ENCODE measurements at places on chromosomes 16 and 17. TPM values are rescaled to one million over a fixed set of nuclear protein-coding genes. Genes with fewer than 3 reads are reported as not detected.

GRCh38 chr16:8168016-8168415 is 422.3 kb downstream of the TMEM114 start:
- no peaks in the 10 kb centered on the region for H3K36me3 ChIP-seq
- no peaks in the 10 kb centered on the region for H3K4me1 ChIP-seq
- DNase-seq = no peak
- H3K27me3 ChIP-seq = no peaks in the 10 kb centered on the region
- no peak overlapping the region for H3K27ac ChIP-seq

Gene ST6GALNAC2
- total RNA-seq = 0.62 TPM

Gene TPSB2
- not detected for total RNA-seq

DNA sequence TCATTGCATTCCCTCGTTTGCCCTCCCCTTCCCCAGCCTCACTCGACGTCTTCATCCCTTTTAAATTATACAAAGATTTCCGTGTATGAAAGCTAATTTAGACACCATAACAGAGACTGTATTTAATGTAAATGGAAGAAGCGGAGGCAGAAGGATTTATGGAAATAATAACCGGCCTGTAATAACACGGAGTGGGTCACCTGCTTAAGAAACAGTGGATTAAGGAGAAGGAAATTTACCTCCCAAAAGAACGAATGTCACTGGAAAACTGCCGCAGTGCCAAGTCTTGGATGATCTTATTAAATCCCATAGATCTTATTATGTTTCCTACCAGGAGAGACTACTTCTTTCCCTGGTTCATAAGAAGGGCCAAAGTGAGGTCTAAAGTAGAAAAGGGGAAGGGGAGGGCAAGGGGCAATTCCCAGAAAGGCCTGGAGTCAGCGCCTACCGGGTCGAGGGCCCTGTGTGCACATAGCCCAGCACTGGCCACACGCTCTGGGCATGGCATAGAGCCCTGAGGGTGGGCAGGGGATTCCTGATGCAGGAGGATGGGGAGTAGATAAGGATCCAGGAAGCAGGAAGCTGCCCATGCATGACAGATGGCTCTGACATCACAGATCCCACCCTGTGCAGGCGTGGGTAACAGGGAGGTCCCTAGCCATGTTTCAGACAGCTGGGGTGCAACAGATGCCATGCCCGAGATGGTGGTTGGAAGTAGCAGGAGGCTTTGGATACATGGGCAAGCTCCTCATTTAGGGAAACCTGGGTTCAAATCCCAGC is 56.2 kb upstream of the RPL38 start:
- H3K27me3 ChIP-seq = peaks cover 8% of the 10 kb centered on the region
- no peak overlapping the region for H3K27ac ChIP-seq
- H3K4me1 ChIP-seq = no peaks in the 10 kb centered on the region
- peaks cover 17% of the 10 kb centered on the region for H3K36me3 ChIP-seq
- DNase-seq = no peak
- no peak overlapping the region for H3K4me3 ChIP-seq

DNA sequence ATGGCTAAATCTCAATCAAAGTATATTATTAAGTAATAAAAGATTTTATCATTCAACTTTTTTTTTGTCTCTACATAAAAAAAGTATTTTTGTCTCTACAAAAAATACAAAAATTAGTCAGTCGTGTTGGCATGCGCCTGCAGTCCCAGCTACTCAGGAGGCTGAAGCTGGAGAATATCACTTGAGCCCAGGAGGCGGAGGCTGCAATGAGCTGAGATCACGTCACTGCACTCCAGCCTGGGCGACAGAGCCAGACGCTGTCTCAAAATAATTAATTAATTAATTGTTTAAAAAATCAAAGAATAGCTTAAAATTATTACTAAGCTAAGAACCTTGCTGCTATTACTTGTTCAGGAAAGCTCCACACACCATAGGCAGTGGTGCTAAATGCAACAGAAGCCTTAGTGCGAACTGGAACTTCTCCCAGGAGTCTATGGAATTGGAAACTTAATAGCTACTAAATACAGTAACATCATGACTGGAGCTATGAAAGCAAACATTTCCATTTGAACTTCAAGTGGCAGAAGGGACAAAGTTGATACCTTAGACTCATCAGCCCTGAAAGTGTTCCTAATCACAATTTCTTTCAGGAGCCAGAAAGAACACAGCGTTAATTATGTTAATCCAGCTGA is 22.6 kb downstream of the ADCY9 start:
- no peak for DNase-seq
- no peak overlapping the region for H3K27ac ChIP-seq
- H3K27me3 ChIP-seq = no peaks in the 10 kb centered on the region
- H3K4me1 ChIP-seq = peaks cover 14% of the 10 kb centered on the region
- no peaks in the 10 kb centered on the region for H3K36me3 ChIP-seq

DNA sequence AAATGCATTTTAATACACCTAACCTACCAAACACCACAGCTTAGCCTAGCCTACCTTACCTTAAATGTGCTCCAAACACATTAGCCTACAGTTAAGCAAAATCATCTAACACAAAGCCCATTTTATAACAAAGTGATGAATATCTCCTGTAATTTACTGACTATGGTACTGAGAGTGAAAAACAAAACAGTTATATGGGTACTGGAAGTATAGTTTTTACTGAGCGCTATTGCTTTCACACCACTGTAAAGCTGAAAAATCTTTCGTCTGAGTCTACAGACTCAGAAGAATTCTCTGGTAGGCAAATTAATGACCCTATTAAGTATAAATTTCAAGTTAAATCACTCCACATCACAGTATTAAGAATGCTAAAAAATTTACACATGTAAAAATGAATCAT is 3.5 kb downstream of the GRB2 start:
- peak overlapping the region; percentile 81 for H3K27ac ChIP-seq
- H3K4me1 ChIP-seq = peaks cover 37% of the 10 kb centered on the region
- DNase-seq = no peak
- H3K27me3 ChIP-seq = no peaks in the 10 kb centered on the region
- peak overlapping the region; percentile 66 for H3K4me3 ChIP-seq
- peaks cover 4% of the 10 kb centered on the region for H3K36me3 ChIP-seq

Gene KRT34
- not detected for total RNA-seq

GRCh38 chr17:18968945-18969887 is 17.3 kb downstream of the SLC5A10 start:
- H3K4me3 ChIP-seq = no peak overlapping the region
- no peaks in the 10 kb centered on the region for H3K4me1 ChIP-seq
- H3K27ac ChIP-seq = no peak overlapping the region
- H3K36me3 ChIP-seq = no peaks in the 10 kb centered on the region
- no peak for DNase-seq
- H3K27me3 ChIP-seq = no peaks in the 10 kb centered on the region

GRCh38 chr17:55420067-55420775 is 1.4 kb downstream of the MMD start:
- H3K27me3 ChIP-seq = peaks cover 22% of the 10 kb centered on the region
- peaks cover 6% of the 10 kb centered on the region for H3K36me3 ChIP-seq
- H3K4me3 ChIP-seq = peak overlapping the region; percentile 80
- H3K4me1 ChIP-seq = peaks cover 53% of the 10 kb centered on the region

GRCh38 chr17:11144358-11145233 is 96.4 kb upstream of the SHISA6 start:
- no peak for DNase-seq
- no peak overlapping the region for H3K27ac ChIP-seq
- H3K4me3 ChIP-seq = no peak overlapping the region
- H3K27me3 ChIP-seq = no peaks in the 10 kb centered on the region
- no peaks in the 10 kb centered on the region for H3K36me3 ChIP-seq

- no peaks in the 10 kb centered on the region for H3K36me3 ChIP-seq
- DNase-seq = no peak
- peaks cover 3% of the 10 kb centered on the region for H3K27me3 ChIP-seq
- H3K4me1 ChIP-seq = peaks cover 2% of the 10 kb centered on the region
- H3K27ac ChIP-seq = no peak overlapping the region
Measured at GRCh38 chr17:4004517-4005295, 40.5 kb upstream of the ATP2A3 start.

DNA sequence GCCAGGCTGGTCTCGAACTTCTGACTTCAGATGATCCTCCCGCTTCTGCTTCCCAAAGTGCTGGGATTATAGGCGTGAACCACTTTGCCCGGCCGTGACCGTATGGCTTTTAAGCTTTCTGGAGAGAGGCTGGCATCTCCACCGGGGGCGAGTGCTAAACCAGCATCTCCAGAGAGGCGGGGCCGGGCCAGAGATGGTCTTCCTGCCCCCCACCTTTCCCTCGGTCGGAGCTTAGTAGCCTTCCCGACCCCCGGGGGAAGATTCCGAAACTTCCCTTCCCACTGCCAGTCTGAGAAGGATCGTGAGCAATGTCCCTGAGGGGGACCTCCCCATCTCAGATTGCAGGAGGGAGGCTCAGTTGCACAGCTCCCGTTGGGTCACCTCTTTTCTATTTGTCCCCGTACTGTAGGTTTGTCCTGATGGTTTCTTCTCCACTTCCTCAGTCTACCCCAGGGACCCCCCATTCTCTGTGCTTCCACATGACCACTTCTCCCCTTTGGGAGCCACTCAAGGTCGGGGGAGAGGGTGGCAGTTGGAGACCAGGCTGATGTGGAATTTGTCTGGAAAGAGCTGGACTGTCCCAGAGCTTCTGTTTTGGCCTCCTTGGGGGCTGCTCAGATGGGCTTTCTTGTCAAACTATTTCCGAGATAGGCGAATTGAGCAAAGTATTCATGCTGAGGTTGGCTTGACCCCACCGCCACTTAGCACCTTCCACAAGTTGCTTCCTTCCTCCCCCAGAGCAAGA is 18.2 kb downstream of the IGF2BP1 start:
- H3K36me3 ChIP-seq = no peaks in the 10 kb centered on the region
- H3K4me3 ChIP-seq = no peak overlapping the region
- no peak overlapping the region for H3K27ac ChIP-seq
- H3K27me3 ChIP-seq = peaks cover 41% of the 10 kb centered on the region

- no peaks in the 10 kb centered on the region for H3K27me3 ChIP-seq
- H3K36me3 ChIP-seq = peaks cover 4% of the 10 kb centered on the region
- DNase-seq = no peak
Measured at GRCh38 chr17:60393840-60394723, 2.1 kb upstream of the USP32 start.

Gene SLC13A2
- not detected for total RNA-seq

DNA sequence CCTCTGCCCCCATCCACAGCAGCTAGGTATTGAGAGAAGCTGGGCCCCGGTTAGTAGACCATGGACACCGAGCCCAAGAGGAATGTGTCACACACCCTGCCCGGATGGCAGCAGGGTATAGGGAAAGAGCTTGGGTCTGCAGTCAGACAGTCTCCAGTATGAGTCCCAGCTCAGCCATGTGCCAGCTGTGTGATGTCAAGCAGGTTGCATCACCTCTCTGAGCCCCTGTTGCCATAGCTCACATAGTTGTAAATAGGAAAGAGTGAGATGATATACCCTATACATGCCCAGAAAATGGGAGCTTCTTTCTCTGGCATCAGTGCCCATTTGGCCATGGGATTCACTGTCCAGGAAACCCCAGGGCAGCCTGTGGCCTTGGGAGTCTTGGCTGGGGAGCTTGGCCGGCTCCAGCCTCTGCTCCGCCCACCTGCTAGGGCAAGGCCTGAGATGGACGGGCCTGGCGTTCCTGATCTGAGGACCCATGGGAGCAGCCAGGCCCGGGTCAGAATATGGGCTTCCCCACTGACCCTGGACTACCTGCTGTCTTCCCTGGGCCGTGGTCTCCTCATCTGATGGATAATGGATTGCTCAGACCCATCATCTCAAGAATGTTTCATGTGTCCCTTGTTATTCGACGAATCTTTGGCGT is 13.2 kb downstream of the CD300LG start:
- no peaks in the 10 kb centered on the region for H3K27me3 ChIP-seq
- no peaks in the 10 kb centered on the region for H3K36me3 ChIP-seq
- no peak overlapping the region for H3K27ac ChIP-seq

GRCh38 chr16:24957887-24958286 is 57.3 kb downstream of the ARHGAP17 start:
- H3K27me3 ChIP-seq = no peaks in the 10 kb centered on the region
- peaks cover 39% of the 10 kb centered on the region for H3K36me3 ChIP-seq
- H3K4me1 ChIP-seq = no peaks in the 10 kb centered on the region
- no peak for DNase-seq
- no peak overlapping the region for H3K27ac ChIP-seq

DNA sequence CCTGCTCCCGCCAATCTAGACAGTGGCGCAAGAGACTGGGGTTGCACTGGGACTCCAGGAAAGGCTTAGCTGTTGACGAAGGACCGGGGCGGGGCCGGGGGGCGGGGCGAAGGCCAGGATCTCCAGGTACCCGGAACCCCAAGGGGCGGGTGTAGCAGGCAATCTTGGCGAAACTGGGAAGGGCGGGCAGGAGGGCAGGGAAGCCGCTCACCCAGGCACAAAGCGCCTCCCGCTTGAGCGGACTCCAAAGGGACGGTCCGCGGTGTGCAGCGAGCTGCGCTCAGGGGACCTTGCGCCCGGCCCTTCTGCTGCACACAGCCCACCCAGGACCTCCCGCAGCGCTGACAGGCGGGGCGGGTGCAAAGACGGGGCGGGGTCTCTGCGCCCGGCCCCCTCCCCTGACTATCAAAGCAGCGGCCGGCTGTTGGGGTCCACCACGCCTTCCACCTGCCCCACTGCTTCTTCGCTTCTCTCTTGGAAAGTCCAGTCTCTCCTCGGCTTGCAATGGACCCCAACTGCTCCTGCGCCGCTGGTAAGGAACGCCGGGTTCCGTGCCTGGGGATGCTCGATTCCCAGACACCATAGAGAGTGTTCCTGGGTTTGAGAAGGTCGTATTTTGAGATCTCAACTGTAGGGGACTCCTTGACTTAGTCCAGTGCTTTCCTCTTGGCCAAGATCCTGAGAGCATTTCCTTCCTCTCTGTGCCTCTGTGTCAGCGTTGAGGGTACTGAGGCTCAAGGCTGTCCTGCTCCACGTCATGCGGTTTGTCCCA is at the start of gene MT1F:
TSS of gene MT1F (plus strand) at position 405 of the 772 bp plus-strand sequence. CDS start at position 505, 100 bp downstream.
- H3K4me1 ChIP-seq = peaks cover 18% of the 10 kb centered on the region
- peak within 1 kb of the TSS; percentile 92 for H3K27ac ChIP-seq
- peak; percentile 67 for DNase-seq
- H3K27me3 ChIP-seq = peaks cover 16% of the 10 kb centered on the region
- no peaks in the 10 kb centered on the region for H3K36me3 ChIP-seq

DNA sequence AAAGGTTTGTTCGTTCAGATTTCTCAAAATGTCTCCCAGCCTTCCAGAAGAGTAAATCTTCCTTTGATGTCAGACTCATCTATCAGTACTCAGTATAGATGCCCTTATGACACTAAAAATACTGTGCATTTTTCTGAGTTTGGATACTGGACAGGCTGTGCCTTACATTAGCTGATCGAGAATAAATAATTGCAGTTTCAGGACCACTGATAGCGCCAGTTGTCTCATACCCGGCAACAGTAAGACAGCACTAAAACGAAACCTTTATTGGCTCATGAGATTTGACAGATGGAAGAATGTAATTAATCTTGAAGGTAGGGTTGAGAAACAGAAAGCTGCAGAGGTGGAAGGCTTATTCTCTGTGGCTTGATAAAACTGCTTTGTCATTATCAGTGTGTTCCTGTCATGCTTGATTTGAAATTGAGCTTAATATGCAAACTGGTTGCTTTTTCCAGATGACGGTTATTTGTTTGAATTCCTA is 1.2 kb downstream of the ATP6V0A1 start:
- H3K27ac ChIP-seq = no peak overlapping the region
- H3K4me1 ChIP-seq = peaks cover 40% of the 10 kb centered on the region
- peaks cover 4% of the 10 kb centered on the region for H3K36me3 ChIP-seq
- peaks cover 20% of the 10 kb centered on the region for H3K27me3 ChIP-seq
- DNase-seq = no peak
- H3K4me3 ChIP-seq = peak overlapping the region; percentile 92

Gene CFAP97D1
- not detected for total RNA-seq
